ENCODE measurements at places on chromosomes 5 and 9.

DNA sequence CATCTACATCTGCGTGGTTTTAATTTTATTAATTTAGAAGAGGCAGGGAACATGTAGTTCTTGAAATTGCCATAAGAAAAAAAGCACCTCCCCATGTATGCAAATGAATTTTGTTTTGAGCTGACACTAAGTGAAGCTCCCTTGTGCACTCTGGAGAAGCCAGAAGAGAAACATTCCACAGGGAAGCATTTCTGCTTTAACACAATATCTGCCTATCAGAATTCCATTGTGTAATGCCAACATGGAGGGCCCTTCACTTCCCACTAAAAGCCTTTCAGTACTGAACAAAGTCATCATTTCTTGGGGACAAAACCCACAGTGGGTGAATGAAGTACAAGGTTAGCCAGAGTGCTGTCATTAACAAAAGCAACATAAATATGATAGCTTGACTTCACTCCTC, 59.7 kb downstream of the PRELID2 start:
- H3K27me3 ChIP-seq, result no peaks in the 10 kb centered on the region
- H3K36me3 ChIP-seq, result no peaks in the 10 kb centered on the region
- no peak overlapping the region for H3K4me3 ChIP-seq
- peak; percentile 40 for DNase-seq
- H3K4me1 ChIP-seq, result no peaks in the 10 kb centered on the region

GRCh38 chr5:155923784-155924183, 403.2 kb upstream of the SGCD start:
- no peak overlapping the region for H3K27ac ChIP-seq
- no peak overlapping the region for H3K4me3 ChIP-seq
- no peaks in the 10 kb centered on the region for H3K36me3 ChIP-seq
- peaks cover 2% of the 10 kb centered on the region for H3K4me1 ChIP-seq
- no peak for DNase-seq

DNA sequence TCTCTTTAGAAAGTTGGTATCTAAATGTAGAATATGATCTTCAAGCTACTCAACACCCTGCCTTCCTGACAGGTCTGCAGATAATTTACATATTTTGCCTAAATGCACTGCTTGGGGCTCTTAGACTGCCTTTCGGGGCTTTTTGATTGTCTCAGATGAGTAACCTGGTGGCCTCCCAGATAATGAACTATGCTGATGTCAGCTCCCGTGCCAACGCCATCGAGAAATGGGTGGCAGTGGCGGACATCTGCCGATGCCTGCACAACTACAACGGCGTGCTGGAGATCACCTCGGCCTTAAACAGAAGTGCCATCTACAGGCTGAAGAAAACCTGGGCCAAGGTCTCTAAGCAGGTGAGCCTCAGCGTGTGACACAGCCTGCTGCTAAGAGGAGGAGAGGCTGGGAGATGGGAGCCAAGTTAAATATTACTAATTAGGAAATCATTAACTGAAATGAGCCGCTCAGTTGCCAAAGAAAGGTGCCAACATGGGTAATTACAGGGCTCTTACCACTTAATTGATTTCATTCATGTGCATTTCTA, 20.8 kb upstream of the CKMT2 start:
- H3K4me1 ChIP-seq, result peaks cover 6% of the 10 kb centered on the region
- no peak overlapping the region for H3K27ac ChIP-seq
- H3K27me3 ChIP-seq, result no peaks in the 10 kb centered on the region
- H3K36me3 ChIP-seq, result no peaks in the 10 kb centered on the region
- no peak for DNase-seq

- no peak overlapping the region for H3K27ac ChIP-seq
- no peaks in the 10 kb centered on the region for H3K27me3 ChIP-seq
- H3K4me3 ChIP-seq, result no peak overlapping the region
- H3K4me1 ChIP-seq, result peaks cover 7% of the 10 kb centered on the region
- H3K36me3 ChIP-seq, result peaks cover 13% of the 10 kb centered on the region
Measured at GRCh38 chr9:6852243-6852963, 94.6 kb downstream of the KDM4C start.

DNA sequence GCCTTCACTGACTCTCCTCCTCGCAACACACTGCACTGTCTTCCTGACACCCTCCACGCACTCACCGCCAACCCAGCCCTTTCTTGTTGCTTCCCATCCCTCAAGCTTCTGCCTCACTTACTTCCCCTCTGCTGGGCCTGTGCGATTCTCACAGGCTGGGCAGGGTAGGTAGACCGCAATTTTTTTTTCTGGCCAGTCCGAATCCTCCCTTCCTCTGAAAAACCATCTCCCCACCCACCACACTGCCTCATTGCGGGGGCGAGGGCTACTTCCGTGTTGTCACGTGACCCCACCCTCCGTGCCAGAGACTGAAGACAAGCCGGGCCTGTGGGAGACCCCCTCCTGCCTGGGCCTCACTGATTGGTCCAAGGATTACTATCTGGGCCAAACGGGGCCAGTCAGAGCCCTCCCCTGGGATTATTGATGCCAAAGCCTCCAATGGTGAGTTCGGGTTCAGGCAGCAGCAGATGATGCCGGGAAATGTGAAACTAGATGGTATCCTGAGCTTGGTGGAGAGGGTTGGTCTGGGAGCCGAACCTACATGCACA, 73.1 kb downstream of the STK10 start:
- H3K27ac ChIP-seq, result no peak overlapping the region
- peaks cover 22% of the 10 kb centered on the region for H3K4me1 ChIP-seq
- H3K4me3 ChIP-seq, result no peak overlapping the region
- DNase-seq, result no peak
- no peaks in the 10 kb centered on the region for H3K27me3 ChIP-seq

GRCh38 chr9:115597330-115597895, 479.5 kb upstream of the TNC start:
- DNase-seq, result no peak
- peaks cover 6% of the 10 kb centered on the region for H3K4me1 ChIP-seq
- peak overlapping the region; percentile 99 for H3K27ac ChIP-seq
- H3K27me3 ChIP-seq, result no peaks in the 10 kb centered on the region
- no peaks in the 10 kb centered on the region for H3K36me3 ChIP-seq
- H3K4me3 ChIP-seq, result peak overlapping the region; percentile 79

- peaks cover 4% of the 10 kb centered on the region for H3K4me1 ChIP-seq
- H3K27me3 ChIP-seq, result no peaks in the 10 kb centered on the region
- no peak overlapping the region for H3K4me3 ChIP-seq
- peak overlapping the region; percentile 16 for H3K27ac ChIP-seq
- H3K36me3 ChIP-seq, result peaks cover 8% of the 10 kb centered on the region
Measured at GRCh38 chr9:110995420-110996340, 42.6 kb downstream of the LPAR1 start.
